Left renal cortex interstitium (tissue), 4 donors: ENCODE measurements at places on chromosomes 13 and 19.
A peak's percentile ranks its signal among the peaks of the same experiment; 100 is the strongest.

GRCh38 chr19:19750842-19751790, 18.2 kb upstream of the ZNF14 start:
- DNase-seq = no peak

DNA sequence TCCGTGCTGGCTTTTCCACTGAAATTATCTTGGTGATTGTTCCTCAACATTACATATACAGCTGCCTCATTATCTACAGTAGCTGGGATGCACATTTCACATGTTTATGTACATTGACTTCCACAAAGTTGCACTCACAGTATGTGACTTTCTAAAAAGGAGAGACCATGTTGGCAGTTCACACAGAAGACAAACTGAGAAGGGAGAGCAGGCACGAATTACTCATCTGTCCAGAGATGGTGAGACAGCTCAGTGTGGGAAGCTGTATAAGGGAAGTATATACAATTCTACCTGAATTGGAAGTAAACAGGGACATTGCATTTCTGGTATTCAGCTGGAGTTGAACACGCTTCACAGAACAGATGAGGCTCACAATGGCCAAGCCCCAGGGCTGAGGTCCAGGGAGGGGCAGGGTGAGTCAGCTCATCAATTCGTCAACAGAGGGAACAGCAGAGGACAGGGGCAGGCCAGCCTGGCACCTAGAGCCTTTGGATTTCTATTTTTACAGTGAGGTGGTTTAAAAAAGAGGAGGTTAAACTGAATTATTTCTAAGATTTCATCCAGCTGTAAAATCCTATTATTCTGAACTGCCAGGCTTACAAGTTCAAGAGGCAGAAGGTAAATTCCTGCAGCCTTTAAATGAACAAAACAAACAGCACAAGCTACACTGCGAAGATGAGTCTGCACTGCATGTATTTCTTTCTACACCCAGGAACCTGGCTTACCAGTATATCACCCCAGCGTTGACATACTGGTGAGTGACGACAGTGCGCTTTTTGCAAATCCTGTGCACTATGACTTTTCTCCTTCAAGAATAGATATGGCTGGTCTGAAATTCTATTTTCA, 9.8 kb downstream of the PARP4 start:
- no peak for DNase-seq

DNA sequence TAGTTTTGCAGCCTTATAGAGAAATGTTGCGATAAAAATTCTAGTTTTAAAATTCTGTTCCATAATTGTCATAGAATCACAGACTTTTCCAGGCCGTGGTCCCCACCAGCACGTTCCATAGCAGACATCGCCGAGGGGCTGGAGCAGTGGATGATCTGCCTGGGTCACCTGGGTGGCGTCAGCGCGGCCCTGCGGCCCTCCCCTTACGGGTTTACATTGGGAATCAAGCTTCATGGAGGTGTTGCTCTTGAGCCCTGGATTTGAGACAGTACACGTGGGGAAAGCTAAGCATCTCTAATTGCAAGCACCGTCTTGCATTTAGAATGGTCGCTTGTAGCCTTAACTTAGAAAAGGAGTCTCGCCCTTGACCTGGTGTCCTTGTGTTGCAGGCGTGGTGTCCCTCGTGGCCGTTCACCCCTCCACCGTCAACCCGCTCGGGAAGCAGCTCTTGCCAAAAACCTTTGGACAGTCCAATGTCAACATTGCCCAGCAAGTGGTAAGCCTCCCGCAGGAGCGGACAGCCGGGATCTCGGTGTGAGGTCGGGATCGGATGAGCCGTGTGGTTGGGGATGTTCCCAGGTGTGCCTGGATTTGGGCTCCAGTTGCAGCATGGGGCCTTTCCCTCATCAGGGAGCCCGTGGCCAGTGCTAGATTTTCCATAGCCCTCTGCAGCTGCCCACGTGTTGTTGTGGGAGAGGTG, 35.1 kb downstream of the ATP4B start:
- DNase-seq = no peak

- no peak for DNase-seq
These were observed 9.3 kb downstream of the ZNF582 start for GRCh38 chr19:56383826-56384605.

- no peak for DNase-seq
These were observed 24.4 kb upstream of the RPL21 start for GRCh38 chr13:27226991-27227390.

- peak; percentile 70 for DNase-seq
These were observed 7.5 kb upstream of the ARHGEF18 start for GRCh38 chr19:7340959-7341837.

- DNase-seq = no peak
These were observed 71.7 kb downstream of the STK24 start for GRCh38 chr13:98505217-98505616.

- no peak for DNase-seq
These were observed 40.0 kb downstream of the C13orf46 start for GRCh38 chr13:113933901-113934300.

DNA sequence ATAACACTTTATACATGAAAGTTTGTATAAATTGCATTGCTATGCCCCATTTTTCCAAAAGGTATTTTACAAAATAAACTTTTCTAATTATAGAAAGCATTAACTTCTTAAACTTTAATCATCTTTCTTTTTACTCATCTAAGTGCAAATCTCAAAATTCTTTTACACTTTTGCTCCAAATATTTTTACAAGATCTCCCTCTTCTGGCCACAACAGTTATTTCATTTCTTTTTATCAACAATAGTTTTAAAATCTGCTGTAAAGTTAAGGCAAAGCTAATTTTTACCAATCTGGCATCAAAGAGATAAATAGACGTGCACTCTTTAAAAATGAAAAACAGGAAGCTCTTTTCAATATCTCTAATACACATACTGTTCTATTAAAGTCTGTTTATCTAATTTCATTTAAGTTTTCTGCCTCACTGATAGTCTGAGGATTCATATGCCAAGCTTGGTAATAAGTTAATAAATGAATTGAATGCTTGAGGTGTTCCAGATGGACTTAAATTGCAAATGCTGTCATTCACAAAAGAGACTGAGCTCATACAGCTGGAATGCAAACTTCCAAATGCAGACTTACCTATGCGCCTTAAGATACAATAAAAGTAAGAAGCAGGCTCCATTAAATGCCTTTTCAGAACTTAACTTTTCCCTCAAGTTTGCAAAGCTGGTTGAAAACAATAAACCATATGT, 583.0 kb upstream of the ATXN8OS start:
- DNase-seq = no peak

DNA sequence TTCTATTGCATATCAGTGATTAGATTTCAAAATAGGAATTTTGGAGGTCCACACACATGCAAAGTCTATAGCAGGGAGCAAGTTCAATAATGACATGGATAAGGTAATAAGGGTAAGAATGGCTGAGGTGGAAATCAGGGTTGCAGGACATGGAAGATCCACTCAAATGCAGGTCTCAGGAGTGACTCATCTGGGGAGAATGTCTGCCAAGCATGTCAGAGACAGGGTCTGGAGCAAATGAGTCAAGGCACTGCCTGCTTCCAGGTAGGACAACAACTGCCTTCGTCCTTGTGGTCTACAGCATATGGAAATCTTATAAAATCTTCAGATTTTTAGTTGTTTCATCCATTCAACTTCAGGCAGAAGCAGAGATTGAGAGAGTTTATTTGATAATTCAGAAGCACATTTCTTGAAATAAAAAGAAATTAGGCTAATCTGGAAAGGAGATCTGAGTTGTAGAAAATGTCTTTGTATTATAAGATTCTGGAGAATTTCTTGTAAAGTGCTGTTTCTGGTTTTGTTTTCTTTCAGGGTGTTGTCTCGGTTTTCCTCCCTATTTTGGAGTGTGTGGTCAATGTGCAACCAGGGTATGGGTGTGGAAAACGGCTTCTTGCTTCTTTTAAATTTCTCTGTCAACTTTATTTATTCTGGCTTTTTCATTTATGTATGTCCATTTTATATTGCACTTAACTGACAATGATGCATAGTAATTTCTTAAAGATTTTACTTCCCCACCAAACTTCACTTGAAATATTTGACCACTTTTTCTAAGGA, 748.8 kb downstream of the LIG4 start:
- DNase-seq = no peak
